ENCODE measurements at places on chromosomes 12 and 14. TPM values are rescaled to one million over a fixed set of nuclear protein-coding genes. Genes with fewer than 3 reads are reported as not detected.

SOX5 gene
- total RNA-seq, result 1.1 TPM

PAPOLA gene
- total RNA-seq, result 205 TPM

OTUB2 gene
- total RNA-seq, result 0.75 TPM

SIX4 gene
- total RNA-seq, result not detected

GNB3 gene
- 0.66 TPM for total RNA-seq

NEUROD4 gene
- total RNA-seq, result not detected

ZNF385A gene
- total RNA-seq, result 0.73 TPM

FBXO33 gene
- 12.5 TPM for total RNA-seq

CARMIL3 gene
- total RNA-seq, result 0.91 TPM

VRTN gene
- total RNA-seq, result not detected

TAS2R8 gene
- total RNA-seq, result not detected

OAS1 gene
- 50.5 TPM for total RNA-seq

VCPKMT gene
- 6.6 TPM for total RNA-seq

COX8C gene
- not detected for total RNA-seq

AP5M1 gene
- total RNA-seq, result 30.8 TPM

PNP gene
- total RNA-seq, result 164 TPM
